NCI-H187 treated with DMSO at 0.1 percent for 48 hours (cell line): ENCODE measurements at places on chromosomes 7 and 10.

- no peak for DNase-seq
Observed at GRCh38 chr7:17625043-17625442, 315.3 kb downstream of the SNX13 start.

- no peak for DNase-seq
Observed at GRCh38 chr10:45451407-45451806, 77.4 kb downstream of the ALOX5 start.

- DNase-seq: no peak
Observed at GRCh38 chr7:102836191-102836919, 76.4 kb upstream of the LRRC17 start.

- no peak for DNase-seq
Observed at GRCh38 chr7:131325179-131325840, 2.4 kb upstream of the MKLN1 start.

DNA sequence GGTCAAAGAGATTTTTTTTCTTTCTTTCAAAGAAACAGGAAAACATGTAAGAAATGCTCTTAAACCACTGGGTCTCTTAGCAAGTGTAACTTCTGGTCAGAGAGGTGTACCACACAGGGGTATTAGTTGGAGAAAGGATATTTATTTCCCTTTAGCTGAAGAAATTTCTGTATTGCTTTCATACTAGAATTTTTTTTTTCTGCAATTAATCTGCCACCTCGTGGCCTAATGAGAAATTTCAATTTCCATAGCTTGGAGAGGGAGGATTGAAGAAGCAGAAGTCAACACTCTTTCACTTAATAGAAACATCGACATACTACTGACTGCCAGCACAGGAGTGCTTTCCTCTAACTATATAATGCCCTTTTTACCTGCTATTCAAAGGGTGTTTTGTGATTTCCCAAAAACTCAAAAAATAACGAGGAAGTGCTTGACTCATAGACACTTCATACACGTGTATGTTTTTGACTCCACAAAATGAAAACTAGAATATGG lies 177.6 kb upstream of the NAMPT start:
- DNase-seq: no peak

DNA sequence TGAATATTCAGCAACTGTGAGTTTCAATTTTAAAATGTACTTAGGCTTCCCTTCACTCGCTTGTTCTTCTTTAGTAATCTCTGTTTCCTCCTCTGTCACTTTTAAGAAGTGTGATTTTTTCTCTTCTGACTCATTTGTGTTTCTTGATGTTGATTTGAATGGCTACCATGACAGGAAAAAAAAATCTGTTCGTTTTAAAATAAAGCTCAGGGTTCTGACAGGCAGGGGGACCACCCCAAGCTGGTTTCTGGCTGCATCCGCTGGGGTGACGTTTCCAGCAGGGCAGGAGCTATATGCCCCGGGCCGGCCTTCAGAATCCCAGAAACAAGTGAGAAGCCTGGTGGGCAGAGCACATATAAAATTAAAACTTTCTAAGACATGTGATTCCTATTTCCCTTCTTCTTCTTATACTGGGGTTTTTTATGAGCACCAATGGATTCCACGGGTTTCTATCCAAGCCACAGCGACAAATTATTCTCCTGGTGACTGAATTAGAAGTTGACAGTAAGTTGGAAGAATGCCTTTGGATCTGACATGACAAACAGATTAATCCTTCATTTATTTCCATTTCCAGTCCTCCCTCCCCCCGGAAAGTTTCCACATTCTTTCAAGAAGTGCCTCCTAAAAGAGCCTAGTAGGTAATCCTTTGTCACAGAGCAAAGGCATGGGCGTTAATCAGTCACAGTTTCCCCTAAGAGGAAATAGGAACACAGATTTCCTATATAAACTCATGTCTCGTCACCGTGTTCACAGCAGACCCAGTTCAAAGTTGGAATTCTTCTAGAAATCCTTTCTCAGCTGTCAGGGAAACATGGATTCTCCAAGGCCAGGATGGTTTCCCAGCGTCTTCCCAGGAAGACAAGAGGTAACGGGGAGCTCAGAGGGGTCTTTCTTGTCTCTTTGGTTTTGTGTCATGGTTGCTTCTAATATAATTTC lies 79.9 kb downstream of the PTPRE start:
- no peak for DNase-seq

DNA sequence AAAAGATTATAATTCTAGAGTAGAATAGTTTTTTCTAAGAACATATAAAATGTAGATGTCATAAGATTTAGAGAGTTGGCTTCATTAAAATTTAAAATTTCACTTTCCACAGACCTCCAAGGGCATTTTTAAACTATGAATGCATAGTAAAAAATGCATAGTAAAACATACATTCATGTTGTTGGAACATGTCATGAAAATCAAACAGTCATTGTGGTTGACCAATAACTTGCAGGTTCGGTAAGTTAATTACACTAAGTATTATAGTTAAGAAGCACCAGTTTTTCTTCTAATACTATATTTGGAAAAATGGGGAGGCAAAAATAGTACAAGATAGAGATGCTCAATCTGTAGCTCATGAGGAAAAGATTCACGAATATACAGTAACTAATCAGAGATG lies 61.5 kb upstream of the MACROH2A2 start:
- no peak for DNase-seq
